ENCODE measurements at places on chromosomes 13 and 19. TPM values are rescaled to one million over a fixed set of nuclear protein-coding genes. Genes with fewer than 3 reads are reported as not detected.

The LHB gene
- total RNA-seq = not detected

The TNNT1 gene
- not detected for total RNA-seq

The C19orf67 gene
- 0.31 TPM for total RNA-seq

The TEX26 gene
- not detected for total RNA-seq

The KLK1 gene
- total RNA-seq = not detected

The MOB3A gene
- 162 TPM for total RNA-seq

The CGB8 gene
- total RNA-seq = not detected

The CEACAM6 gene
- total RNA-seq = not detected

The ZNF431 gene
- 21.0 TPM for total RNA-seq

The CPAMD8 gene
- total RNA-seq = 3.3 TPM

The VSTM1 gene
- 0.73 TPM for total RNA-seq

The KIRREL2 gene
- total RNA-seq = not detected

The GAPDHS gene
- not detected for total RNA-seq

The BCAM gene
- not detected for total RNA-seq

The SMIM44 gene
- total RNA-seq = not detected

The SIGLEC5 gene
- total RNA-seq = 0.37 TPM

The PGLYRP2 gene
- not detected for total RNA-seq

The CEACAM16 gene
- not detected for total RNA-seq

The PLVAP gene
- not detected for total RNA-seq

The UBE2L5 gene
- not detected for total RNA-seq

The ZNF701 gene
- 14.9 TPM for total RNA-seq

The SCGB2B2 gene
- total RNA-seq = not detected

The SOX1 gene
- not detected for total RNA-seq

The CCL25 gene
- total RNA-seq = not detected

The KLK2 gene
- not detected for total RNA-seq

The CYP2F1 gene
- total RNA-seq = 0.25 TPM

The OR10H1 gene
- total RNA-seq = 0.07 TPM

The FPR1 gene
- total RNA-seq = 4.1 TPM

The GPR12 gene
- total RNA-seq = not detected

The RFX1 gene
- 24.7 TPM for total RNA-seq

Measured in T-helper 17 cell (primary cell).